GM23248 (cell line): ENCODE measurements at places on chromosomes 5 and 9.
A peak's percentile ranks its signal among the peaks of the same experiment; 100 is the strongest.

GRCh38 chr9:122016744-122017143 lies 76.4 kb downstream of the TTLL11 start:
- no peak for DNase-seq

DNA sequence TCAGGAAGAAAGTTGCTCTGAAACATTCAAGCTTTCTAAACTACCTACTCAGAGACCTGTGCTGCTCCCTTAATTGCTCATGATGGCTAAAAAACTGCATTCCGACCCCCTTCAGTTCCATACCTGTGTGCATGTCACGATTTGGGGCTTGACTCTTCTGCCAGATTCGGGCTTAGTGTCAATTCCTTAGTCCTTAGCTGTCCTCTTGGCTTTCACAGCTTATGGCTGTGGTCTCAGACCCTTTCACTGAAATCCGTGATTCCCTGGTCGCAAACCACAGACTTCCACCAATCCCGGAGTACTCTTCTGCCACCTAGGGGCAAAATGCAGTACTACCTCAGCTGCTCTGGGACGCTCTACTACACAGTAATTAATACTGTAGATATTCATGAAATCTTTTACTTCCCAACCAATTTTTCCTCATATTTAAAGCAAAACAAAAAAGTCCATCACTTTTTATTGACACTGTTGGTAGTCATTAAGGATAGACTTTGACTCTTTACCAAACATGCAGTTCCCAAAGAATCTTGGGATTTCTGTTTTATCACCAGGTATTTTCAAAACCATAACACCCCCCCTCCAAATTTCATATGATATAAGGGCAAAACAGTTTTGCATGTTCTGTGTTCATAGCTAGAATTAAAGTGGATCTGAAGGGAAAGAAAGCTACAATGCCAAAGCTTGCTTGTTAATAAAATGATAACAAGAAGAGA lies 617.4 kb downstream of the SLCO4C1 start:
- peak; percentile 55 for DNase-seq

DNA sequence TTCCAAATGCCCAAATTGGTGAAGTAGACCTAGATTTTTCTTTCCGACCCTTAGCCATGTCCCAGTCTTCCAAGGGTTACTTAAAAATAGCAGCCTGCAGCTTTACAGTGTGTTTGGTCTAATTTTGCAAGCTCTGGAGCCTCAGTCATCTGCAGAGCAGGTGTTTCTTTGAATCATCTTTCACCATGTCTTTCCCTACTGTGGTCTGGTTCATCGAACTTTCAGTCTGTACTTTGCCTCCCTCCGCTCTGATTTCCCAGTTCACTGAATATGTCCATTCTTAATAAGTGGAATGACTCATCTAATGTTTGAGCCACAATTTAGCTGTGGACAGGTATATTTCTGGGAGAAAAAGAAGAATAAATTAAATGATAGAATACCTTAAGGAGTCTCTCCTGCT lies 1060.7 kb downstream of the EFNA5 start:
- no peak for DNase-seq

- DNase-seq, result no peak
Observed at GRCh38 chr9:3836011-3836410, 310.2 kb upstream of the RFX3 start.

GRCh38 chr9:438066-438465 lies 223.4 kb downstream of the DOCK8 start:
- DNase-seq, result peak; percentile 56

GRCh38 chr5:54438620-54439389 lies 16.7 kb upstream of the HSPB3 start:
- DNase-seq, result no peak

GRCh38 chr5:75824323-75824722 lies 107.1 kb upstream of the POC5 start:
- DNase-seq, result no peak

DNA sequence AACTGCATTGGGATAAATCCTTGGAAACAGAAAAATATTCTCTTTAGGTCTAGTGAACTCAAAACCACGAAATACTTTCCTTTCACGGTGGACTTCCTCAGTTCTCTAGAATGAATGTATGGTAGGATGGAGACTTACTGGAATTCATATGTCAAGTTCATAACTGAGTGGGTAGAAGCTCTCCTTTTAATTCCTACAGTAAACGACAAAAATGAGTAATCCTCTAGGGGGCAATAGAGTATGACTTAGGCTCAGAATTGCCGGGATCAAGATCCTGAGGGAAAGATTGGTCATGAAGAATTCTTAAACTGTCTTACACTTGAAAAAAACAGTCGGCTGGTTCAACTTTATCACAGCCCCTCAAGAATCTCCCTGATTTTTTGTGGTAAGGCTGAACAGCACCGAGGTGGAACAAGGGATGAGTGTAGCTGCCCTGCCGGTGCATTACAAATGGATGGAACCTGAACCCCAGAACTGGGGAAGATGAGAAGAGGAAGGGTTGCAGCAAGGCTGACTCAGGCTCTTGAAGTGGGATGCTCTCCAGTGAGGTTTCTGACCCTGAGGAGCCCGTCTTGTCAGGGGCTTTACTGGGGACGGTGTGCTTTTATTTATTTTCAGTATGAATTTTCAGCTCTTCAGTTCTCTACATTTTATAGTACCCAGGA lies 14.0 kb upstream of the LOX start:
- DNase-seq, result peak; percentile 81

DNA sequence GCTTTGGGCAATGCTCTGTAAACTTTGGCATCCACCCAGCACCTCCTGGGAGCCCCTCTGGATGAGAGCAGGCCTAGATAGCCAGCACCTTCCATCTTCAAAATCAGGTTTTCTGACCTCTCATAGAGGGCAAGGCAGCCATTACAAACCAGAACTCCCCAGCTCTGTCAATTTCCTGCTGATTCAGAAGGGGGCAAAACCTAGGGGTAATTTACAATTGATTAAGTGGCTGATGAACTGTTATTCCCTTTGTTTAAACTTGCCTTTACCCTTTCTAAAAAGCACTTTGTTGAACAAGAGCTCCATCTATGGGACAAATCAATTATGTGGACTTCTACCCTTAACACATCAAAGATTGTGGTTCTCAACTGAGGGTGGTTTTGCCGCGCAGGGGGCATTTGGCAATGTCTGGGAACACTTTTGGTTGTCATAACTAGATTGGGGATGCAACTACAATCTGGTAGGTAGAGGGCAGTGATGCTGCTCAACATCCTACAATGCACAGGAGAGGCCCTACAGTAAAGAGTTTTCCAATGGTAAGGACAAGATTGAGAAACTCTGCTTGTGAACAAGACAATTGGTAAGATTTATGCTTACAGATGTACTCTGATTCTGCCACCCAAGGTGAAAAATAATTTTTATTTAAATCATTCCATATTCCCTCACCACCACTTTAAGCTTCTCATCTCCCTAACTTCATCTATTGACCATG lies 184.1 kb downstream of the MARCHF11 start:
- peak; percentile 52 for DNase-seq

- DNase-seq, result no peak
Observed at GRCh38 chr5:79803007-79803406, 113.4 kb downstream of the CMYA5 start.

- no peak for DNase-seq
Observed at GRCh38 chr9:96435345-96435744, 14.6 kb upstream of the HABP4 start.
